Activated B cell treated with CpG ODN at 0.5 μM for 24 hours (primary cell): ENCODE measurements at places on chromosomes 7 and 10.

DNA sequence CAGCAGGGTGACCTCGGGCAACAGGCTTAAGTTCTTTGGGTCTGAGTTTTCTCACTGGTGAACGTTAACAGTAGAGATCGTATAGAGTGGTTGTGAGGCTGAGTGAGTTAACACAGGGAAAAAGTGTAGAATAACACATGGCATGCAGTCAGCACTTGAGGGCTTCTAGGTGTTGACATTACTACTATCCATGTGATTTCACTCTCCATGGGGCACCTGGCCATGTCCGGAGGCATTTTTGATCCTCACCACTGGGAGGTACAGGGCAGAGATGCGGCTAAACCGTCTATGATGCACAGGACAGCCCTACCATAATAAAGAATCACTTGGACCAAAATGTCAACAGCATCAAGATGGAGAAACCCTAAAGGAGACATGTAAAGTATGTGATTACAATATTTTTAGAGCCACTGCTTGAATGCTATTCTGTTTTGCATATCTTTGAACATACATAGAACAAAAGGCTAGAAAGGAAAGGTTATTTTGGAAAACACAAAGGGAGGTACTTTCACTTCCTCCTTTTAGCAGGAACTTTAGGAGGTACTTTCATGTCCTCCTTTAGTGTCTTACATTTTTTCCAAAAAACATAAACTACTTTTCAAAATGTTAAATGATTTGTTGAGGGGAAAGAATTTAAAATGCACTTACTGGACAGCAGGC, 44.3 kb downstream of the NOD1 start:
- DNase-seq, result no peak

DNA sequence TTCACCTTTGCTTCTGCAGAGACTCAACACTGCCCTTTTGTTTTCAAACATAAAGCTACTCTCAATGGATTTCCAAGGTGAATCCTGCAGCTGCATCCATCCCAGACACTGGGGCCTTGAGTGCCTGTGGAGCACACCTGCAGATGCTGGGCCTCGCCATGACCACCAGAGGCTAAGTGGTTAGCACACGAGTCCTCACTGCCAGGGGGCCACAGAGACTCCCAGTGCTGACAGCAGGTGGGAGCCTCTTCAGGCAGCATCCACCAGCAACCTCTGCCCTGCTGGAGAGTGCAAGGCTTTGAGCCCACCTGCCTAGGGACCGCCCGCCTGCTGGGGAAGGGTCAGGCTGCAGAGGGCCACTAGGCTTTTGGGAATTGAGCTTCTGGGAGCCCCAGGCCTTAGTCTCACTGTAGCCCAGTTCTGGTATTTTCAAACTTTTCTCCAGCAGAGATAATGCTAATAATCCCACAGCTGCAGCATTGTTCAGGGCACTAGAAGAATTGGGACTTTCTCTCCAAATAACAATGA, 9.4 kb upstream of the HPS1 start:
- DNase-seq, result no peak

DNA sequence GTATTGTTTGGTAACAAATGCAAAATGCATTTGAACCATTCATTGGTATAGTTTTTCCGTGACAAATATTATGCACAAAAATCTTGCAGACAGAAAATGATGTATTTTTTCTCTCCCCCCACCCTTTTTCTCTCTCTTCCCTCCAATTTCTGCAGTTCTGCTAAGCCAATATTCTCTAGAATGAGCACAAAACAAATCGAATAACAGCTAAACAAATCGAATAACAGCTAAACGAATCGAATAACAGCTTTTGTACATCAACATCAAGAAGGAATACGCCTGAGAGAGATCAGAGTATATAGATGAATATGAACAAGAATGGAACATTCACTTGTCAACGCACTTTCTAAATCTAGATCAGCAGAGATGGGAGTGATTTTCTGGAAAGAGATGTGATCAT, 108.0 kb upstream of the KMT2E start:
- no peak for DNase-seq

DNA sequence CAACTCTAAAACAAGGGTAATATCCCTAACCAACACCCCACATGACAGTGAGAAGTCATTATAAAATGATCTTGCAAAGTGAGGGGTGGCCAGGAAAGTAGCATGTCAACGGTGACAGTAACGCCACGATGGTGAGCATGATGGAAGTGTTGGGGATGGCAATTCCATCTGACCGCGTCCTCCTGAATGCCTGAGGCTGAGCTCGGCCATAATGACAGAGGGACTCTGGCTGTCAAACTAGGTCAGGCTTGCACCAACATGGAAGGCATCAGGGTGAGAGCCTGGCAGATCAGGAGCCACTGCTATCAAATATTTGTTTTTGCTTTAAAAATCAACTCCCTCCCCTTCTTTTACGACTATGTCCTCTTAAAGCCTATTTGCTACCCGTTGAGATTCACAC, 55.7 kb upstream of the EFCAB10 start:
- no peak for DNase-seq

GRCh38 chr7:126501617-126502016, 751.1 kb downstream of the GRM8 start:
- no peak for DNase-seq

DNA sequence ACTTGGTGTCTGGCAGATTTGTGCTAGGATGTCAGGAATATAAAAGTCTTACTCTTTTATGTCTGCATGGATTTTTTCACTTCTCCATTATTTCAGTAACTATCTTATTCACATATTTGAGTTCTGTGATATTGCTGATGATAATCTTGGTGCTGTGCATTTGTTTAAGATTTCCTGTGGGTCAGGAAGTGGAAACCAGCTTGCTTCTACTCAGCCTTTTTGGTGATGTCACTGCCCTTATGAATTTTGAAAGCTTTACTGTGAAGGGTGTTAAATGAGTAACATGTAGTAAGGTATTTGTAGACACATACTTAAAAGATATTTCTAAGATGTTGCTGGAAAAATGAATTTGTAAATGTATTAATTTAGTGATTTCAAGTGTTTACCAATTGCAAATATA, 69.5 kb upstream of the VOPP1 start:
- DNase-seq, result no peak

DNA sequence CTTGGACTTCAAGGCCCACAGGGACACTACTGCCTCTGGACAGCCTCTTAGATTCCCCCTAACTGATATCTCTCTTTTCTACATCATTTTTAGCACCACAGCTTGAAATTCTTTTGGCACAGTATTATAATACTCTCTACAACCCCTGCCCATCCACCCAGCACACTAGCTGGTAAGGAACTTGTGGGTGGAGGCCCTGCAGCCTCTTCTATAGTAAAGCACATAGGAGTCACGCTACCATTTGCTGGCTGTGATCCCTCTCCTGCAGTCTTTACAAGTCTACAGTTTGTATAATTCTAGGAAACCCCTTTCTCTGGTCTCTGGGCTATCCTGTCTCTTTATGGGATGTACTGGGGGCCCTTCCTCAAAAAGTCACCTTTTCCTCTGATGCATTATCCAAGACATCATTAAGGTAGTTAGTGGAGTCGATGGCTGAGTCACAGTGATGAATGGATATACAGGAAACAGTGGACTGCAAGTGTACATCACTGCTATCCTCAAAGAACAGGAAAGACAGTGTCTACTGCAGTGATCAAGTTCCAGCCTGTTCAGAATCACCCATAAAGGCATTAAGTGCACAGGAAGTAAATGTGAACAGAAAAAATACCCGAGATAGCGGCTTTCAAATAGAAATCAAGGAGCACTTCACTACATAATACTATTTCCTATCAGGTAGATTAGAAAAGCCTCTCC, 54.4 kb downstream of the STK17A start:
- no peak for DNase-seq

DNA sequence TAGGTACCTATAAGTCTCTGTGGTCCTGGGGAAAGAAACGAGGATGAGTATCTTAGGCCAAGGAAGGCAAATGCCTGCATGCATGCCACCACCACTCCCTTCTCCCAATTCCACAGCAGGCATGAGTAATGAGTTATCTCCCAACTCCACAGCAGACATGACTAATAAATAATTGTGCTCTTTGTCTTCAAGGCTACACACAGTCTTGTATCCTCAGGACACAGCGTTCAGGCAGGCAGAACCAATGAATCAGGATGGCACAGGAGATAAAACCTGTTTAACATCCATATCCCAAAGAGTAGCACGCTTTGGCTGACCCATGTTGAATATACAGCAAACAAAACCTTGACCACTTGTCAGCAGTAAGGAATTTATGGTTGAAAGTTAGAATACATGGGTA, 229.7 kb upstream of the NFE2L3 start:
- no peak for DNase-seq

- no peak for DNase-seq
These were observed 80.0 kb downstream of the CSTF2T start for GRCh38 chr10:51619365-51619764.

- no peak for DNase-seq
These were observed 73.1 kb downstream of the CD36 start for GRCh38 chr7:80711531-80711930.

- DNase-seq, result no peak
These were observed 352.8 kb upstream of the VSTM2A start for GRCh38 chr7:54189330-54189729.

GRCh38 chr10:45421221-45422097, 47.4 kb downstream of the ALOX5 start:
- no peak for DNase-seq

DNA sequence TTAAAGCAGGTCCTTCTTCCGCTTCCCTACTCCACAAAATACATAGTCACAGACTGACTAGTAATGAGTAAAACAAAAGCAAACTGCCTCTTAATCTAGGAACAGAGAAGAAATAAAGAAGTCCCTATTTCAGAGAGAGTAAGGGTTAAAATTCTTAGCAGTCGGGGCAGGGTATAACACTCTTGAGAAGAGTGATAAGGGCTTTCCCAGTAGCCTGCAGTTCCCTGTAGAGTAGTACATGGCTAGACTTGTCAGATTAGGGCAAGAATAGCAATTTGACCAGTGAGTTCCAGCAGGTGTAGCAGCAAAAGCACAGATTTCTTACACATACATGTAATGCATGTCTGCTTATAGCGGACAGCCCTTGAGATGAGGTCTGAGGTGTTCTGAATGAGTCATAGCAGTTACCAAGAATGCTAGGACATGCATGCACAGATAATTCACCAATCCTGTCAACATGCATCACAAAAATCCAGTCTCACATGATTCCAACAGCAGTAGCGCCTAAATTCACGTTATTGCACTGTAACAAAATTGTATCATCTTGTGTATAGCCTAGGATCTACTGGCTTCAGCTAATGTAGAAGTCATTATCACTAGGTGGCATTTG, 40.7 kb downstream of the BTRC start:
- no peak for DNase-seq

DNA sequence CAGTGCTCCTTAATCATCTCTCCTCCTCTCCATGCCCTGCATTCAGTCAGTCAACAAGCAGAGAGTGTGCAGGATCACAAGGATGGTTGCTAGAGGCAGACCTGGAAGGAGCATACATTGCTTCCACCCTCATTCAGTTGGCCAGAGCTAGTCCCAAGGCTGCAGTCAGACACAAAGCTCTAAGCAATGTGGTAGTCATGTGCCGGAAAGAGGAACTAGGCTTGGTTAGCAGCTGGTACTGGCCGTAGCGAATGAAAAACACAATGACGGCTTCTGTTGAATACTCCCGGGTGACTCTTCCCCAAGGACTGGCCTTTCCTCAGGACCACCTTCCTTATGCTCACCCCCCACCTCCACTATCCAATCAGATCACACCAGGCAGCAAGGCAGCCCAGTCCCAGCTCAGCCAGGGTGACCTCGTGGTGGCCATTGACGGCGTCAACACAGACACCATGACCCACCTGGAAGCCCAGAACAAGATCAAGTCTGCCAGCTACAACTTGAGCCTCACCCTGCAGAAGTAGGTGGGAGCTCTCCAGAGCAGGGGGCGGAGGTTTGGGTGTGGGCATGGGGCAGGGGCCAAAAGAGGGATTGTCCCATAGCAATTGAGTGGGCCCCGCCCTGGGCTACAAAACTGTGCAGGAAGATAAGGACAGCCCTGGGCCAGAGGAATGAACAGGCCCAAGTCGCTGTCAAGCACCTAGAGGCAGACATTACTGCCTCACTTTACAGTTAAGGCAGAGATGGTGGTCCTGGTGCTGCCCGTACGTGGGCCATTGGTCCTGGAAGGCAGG, 10.9 kb downstream of the LDB3 start:
- DNase-seq, result no peak

DNA sequence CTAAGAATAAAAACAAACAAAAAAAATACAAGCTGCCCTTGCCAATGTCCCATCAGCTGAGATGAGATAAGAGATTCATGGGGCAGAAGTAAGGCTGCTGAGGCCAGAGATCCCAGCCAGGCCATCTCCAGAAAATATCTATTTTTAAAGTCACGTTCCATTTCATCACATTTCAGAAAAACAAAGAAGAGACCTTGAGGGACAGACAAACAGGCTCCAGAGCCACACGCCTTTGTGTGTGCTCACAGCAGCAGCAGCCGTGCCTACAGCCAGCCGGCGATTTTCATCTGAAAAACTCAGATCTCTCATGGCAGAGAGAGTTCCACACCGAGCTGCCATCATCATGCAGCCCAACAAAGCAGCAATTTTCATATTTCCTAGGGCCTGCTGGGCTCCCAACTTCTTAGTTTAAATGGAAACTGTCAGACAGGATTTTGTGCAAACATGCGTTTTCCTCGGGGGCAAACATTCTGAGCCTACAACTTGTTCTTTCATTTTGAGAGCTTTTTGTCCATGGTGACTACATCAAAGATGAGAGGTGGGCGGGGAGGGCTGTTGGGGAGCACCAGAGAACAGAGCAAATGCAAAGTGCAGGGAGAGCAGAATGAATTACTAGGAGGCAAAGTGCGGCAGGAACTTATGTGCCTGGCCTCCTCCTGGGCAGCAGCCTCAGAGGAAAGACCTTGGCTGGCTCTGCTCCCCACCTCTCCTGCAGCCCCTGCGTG, 38.8 kb downstream of the DLG5 start:
- DNase-seq, result no peak

GRCh38 chr7:34982371-34983019, 54.8 kb downstream of the DPY19L1 start:
- DNase-seq, result no peak
